CD4-positive, alpha-beta T cell treated with Interleukin-15 for 1 hour (primary cell): ENCODE measurements at places on chromosomes 3 and 15.

GRCh38 chr15:25670025-25670554, 193.0 kb downstream of the ATP10A start:
- no peak for DNase-seq

GRCh38 chr3:149542375-149543312, 68.1 kb downstream of the TM4SF4 start:
- no peak for DNase-seq

DNA sequence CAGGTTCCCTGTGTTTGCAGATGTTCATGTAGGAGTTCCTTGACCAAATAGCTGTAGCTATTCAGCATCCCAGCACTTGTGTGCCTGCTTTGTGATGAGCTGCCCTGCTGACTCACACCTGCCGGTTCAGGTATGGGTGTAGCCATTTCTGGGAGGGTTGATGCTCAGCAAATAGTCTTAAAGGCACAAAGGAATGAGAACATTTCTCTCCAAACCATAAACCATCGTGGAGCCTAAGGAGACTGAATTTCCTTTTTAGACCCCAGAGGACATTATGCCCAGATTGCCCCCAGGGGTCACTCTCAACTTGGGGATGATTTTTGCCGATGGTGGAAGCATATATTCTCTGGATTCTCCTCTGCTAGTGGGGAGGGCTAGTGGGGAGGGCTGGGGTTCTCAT, 80.6 kb downstream of the ADAMTSL3 start:
- DNase-seq, result no peak

- DNase-seq, result no peak
Measured at GRCh38 chr3:77254967-77255831, 215.3 kb downstream of the ROBO2 start.

DNA sequence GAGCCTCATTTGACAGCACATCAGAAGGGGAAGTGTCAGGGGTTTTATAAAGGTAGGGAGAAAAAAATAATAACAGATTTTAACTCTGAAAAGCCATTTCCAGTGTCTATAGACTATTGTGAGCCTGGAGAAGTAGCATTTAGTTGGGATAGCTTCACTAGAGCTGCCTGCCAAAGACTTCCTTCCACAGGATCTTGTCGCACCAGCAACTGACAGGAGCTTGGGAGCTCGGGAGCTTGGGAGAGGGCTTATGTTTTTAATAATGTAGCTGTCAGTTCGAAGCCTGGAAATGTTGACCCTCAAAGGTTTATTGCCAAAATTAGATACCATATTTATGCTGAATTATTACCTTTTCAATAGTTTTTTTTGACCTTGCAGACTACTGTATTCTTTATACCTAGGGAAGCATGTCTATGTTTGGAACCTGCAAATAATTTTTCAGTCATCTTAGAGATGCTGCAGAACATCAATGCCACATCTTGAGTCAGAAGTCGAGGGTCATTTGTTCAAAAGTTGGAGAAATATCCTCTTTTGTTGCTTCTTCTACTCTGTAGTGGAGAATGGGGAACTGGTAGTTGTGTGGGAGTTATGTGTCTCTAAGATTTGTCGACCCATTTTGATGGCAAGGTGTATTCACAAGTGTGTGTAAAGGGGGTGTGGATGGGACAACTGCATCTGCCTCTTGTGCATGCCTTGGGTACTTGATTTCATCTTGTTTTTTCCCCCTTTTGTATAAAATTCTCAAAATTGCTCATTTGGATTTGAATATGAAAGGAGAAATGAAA, 41.7 kb downstream of the ARPP21 start:
- no peak for DNase-seq

DNA sequence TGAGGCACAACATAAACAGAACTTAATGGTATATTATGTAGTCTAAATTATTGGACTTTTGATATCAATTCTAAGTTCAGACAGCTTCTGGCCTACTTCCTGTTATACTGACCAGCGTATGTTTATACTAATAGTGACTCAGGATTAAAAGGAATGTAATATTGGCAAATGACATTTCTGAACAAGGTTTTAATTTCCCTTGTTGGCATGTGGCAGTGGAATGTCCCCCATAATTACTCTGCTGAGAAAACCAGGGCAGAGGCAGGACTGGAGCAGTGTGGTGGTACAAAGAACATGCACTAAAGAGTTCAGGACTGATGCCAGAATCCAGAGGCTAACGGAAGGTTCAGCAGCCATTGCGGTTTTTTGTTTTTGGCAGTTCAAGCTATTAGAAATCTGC, 184.0 kb downstream of the KCNAB1 start:
- no peak for DNase-seq
